NCI-H1694 (cell line): ENCODE measurements at places on chromosomes 7 and 10.

- DNase-seq = no peak
These were observed 270.5 kb downstream of the POU6F2 start for GRCh38 chr7:39248041-39248691.

DNA sequence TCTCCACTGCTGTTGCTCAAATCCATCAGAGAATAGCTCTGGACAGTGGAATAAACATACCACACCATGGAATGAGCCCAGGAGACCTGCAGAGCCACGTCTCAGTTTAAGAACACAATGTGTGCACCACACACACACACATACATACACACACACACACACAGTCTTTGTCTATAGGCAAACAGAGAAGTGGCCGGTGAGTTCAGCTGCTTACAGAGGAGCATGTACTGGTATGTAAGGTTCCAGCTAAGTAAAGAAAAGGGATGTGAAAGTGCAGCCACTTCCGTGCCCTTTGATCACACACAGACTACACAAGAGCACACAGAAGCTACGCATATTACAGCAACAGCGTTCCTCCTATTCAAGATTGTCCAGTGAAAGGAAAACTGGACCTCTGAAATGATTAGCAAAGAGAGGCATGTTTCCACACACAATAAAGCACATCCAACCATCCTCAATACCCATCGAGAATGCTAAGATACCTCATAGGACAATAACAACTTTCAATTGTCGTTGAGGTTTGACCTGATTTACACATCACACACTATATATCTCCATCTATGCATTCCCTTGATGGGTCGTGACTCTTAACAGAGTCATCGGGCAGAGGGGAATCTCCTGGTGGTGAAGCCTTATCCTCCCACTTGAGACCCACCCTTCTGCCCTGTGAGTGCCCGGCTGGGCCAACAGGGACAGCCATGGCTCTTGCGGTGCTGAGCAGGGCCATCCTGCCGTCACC lies 23.6 kb downstream of the SLC35B4 start:
- DNase-seq = no peak

GRCh38 chr10:132593389-132593788 lies 55.8 kb downstream of the INPP5A start:
- DNase-seq = no peak

DNA sequence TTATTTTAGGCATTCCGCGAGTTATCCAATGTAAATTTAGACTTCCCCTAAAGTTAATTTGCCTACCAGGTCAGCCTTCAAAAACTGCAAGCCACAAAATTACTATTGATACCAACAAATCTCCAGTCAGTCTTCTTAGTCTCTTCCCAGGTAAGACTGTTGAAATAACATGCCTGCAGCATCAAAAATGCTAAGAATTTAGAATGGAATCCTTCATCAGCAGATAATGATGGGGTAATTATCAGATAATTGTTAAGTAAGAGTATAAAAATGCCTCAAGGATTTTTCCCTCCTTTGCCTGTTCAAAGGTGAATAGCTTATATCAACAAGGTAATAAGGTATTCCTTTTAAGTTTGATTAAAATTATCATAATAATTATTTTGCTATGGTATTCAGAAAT lies 228.5 kb downstream of the BBS9 start:
- DNase-seq = no peak

DNA sequence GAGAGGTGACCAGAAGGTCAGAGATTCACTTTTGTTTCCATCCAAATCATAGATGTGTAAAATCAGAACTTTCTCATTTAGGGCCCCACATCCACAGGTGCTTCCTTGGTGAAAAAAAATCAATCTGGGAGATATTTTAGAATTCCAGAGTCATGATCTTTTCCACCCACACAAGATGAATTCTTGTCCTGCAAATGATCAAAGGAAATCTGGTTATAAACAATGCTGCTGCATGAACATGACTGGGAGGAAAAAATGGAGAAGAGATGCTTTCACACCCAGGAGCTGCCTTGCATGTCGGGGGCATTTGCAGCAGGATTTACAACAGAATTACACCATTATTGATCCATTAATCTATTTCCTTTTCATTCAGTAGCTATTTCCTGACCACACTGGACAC lies 106.5 kb upstream of the TMEM72 start:
- DNase-seq = no peak

DNA sequence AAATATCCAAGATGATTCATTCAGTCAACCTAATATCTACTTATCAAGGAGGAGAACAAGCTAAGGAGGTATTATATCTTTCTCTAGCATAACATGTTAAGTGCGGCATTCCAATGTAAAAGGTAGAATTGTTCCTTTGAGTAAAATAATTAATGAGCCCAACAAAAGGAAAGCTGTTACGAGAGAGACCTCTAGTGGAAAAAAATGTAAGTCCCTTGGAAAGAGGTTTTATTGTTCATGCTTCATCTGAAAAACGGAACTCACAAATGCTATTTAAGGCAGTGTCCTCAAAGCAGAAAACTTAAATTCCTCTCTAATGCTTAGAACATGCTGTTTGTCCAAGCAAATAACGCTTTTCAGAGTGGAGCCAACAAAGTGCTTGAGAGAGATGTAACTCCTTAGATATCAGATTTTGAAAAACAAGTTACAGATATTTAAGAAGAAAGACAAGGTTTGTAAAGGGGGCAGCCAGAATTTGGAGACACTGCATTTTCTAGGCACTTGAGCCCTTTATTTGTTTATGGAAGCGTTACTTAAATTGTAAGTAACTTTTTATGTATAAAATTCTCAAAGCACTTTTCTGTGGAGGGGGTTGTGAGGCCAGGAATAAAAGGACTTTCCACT lies 119.9 kb downstream of the TFEC start:
- DNase-seq = peak; percentile 59

DNA sequence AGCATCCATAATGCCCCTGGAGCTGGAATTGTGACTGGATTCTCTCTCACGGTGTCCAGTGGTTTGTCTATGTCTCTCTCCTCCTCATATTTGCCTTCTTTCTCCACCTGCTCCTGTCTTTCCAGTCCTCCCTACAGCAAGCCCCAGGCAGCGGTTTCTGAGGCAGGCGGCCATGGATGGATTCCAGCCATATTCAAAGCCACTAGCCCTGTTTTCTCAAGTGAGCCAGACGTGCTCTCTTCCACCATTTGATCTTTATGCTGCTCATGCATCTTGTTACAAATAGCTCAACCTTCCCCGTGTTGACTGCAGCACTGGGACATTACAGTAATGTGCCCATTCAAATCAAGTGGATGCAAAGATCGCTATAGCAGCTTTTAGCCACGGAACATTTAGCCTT lies 387.2 kb upstream of the PODXL start:
- DNase-seq = no peak

DNA sequence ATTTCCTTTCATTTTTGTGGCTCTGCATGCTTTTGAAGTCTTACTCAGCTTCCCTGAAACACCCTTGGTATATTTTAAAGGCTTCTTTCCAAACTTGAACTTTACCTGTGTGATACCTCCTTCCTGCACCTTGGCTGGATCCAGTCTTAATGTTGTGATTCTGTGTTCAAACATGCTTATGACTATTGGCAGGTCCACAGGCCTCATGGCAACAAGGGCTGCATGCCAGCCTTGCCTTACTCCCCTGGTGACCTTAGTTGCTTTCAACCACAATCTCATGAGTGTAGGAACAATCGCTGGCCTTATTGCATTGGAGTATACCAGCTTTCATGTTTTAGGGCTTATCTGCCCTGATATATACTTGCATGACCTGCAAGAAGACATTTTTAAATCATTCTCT lies 238.7 kb downstream of the KIF20B start:
- no peak for DNase-seq

DNA sequence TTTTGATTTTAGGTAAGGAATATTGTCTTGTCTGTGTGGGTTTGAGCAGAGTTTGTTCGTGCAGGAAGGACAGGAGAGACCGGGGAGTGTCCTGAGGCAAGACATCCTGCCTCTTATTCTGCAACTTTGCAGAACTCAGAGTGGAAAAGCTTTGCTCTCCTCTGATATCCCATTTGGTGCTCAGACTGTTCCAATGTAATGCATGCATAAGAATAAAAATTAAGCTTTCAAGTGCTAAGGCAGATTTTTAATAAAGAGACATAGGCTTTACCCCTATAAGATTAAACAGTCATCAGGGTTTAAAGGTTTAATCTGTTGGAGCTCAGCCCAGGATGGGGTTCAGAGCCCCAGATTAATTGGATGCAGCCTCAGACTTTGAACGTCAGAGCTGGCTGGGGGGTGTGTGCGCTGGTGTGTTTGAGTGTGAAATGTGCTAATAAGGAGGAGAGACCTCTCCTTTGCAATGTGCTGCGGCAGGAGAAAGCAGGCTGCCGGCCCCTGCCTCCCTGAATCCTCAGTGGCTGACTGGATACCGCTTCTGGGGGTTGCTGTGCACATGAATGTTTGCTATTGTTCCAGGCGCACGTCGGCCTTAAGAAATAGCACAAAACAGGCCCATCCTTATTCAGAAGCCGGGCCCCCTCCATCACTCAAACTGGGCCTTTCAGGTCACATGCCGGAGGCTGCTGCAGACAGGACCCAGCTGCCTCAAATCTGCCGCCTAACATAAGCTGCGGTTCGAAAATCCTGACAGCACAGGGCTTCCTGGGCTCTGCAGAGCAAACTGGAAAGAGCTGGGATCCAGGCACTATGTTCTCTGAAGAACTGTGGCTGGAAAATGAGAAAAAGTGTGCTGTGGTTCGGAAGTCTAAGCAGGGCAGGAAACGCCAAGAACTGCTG lies 84.1 kb upstream of the PRR15 start:
- DNase-seq = no peak

DNA sequence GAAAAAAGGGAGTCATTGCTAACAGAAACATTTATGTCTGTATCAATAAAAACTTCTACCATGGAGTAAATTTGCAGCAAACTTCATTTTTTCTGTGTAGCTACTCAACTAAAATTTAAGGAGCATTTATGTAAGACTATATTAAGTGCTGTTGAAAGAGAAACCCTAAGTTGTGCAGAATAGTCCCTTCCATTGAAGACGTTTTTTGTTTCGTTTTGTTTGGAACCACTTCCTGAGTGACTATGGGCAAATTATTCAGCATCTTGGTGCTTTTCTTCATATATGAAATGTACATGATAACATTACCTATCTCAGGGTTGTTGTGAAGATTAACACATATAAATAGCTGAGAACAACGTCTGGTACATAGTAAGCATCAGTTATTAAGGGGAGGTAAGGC lies 24.3 kb downstream of the SEM1 start:
- no peak for DNase-seq

DNA sequence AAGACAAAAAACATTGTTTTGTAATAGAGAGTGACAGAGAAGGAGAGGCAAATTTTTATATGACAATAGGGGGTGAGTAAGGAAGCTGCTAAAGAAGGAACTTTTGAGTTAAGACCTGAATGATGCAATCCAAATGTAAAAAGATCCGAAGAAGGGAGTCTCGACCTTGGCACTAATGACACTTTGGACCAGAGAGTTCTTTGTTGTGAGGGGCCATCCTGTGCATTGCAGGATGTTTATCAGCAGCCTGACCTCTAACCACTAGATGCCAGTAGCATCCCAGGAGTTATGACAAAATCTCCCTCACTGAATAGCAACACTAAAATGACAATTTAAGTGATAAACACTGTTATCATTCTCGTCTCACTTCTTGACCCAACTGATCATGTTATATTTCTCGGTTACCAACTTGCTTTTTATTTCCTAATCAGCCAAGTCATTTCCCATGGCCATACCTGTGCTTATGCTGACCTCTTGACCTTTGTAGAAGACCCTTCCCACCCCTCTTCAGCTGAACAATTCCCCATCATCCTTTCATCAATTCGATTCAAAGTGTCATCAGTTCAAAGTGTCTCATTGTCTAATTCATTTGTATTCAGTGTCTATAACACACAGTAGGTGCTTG lies 30.0 kb downstream of the DGKI start:
- DNase-seq = no peak

DNA sequence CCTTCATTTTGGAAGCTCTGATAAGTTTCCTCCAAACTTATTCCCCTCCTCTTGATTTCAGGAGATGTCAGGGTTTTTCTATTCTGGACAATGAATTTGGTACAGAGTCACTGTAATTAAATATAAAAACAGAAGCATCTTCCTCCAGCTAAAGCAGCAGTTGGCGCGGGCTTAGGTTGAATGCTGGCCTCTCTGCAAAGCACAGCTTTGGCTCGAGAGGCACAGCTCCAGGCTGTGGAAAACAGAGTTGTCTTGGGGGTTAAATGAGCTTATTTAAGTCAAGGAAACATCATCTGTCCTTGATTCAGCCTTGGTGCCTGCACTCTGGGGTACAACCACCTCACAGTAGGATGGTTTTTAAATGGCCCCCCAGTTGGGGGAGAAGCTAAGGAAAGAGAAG lies 35.0 kb upstream of the PDCD4 start:
- DNase-seq = no peak

- no peak for DNase-seq
These were observed 356.4 kb downstream of the TNS3 start for GRCh38 chr7:47225387-47226131.

GRCh38 chr10:119997429-119997828 lies 104.9 kb downstream of the SEC23IP start:
- DNase-seq = no peak

- DNase-seq = no peak
These were observed 72.9 kb upstream of the LOXL4 start for GRCh38 chr10:98340940-98341310.
